Muscle of leg (tissue), 16 donors: ENCODE measurements at places on chromosomes 6 and 20. TPM values are rescaled to one million over a fixed set of nuclear protein-coding genes. Genes with fewer than 3 reads are reported as not detected.

RIPPLY2 gene
- not detected for total RNA-seq

GRCh38 chr6:134994431-134994830, 44.5 kb upstream of the ALDH8A1 start:
- no peak for DNase-seq
- peaks cover 4% of the 10 kb centered on the region for H3K36me3 ChIP-seq
- H3K27me3 ChIP-seq: no peaks in the 10 kb centered on the region

MEP1A gene
- total RNA-seq: not detected

GRCh38 chr20:56465997-56466396, 2.4 kb upstream of the RTF2 start:
- H3K27me3 ChIP-seq: no peaks in the 10 kb centered on the region
- peak; percentile 51 for DNase-seq
- H3K27ac ChIP-seq: no peak overlapping the region
- no peak overlapping the region for H3K4me3 ChIP-seq

GRCh38 chr20:9025643-9026042, 43.2 kb upstream of the PLCB4 start:
- H3K36me3 ChIP-seq: no peaks in the 10 kb centered on the region
- H3K27ac ChIP-seq: no peak overlapping the region
- no peak for DNase-seq
- no peak overlapping the region for H3K4me3 ChIP-seq
- peaks cover 6% of the 10 kb centered on the region for H3K4me1 ChIP-seq

GPX5 gene
- total RNA-seq: not detected

- H3K27me3 ChIP-seq: peaks cover 8% of the 10 kb centered on the region
- no peaks in the 10 kb centered on the region for H3K36me3 ChIP-seq
- no peak overlapping the region for H3K27ac ChIP-seq
- H3K4me3 ChIP-seq: no peak overlapping the region
These were observed 283.8 kb downstream of the CDC5L start for GRCh38 chr6:44671333-44671732.

DNA sequence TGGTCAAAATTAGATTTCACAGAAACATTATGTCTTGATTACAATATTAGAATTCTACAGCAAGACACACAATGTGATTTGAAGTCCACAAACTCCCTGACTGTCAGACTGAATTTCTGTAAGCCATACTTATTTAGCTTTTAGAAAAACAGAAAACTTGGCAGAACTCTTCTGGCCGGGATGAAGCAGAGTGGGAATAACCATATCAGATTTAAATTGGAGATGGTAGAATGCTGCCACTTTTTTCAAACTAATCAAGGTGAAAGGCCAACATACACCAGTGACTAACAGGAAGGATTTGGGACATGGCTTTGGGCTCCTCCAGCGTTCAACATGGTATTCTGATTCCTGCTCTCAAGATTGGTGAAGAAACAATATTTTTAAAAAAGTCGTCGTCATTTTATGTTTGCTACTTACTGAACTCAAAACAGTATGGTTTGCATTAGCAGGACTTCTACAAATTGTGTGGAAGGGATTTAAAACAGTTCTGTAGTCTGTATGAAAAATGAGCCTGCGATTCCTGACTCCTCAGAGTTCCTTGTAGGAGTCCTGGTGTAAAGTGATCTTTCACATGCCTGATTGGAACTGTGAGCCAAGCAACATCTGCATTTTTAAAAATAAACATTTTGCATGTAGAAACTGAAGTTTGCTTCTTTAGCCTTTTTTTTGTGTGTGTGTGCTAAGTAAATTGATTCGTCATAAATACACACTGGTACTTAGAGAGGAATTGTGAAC, 297.9 kb upstream of the SOX4 start:
- H3K27me3 ChIP-seq: no peaks in the 10 kb centered on the region
- H3K27ac ChIP-seq: peak overlapping the region; percentile 24
- H3K36me3 ChIP-seq: no peaks in the 10 kb centered on the region
- peaks cover 3% of the 10 kb centered on the region for H3K4me1 ChIP-seq
- DNase-seq: peak; percentile 87
- no peak overlapping the region for H3K4me3 ChIP-seq

DNA sequence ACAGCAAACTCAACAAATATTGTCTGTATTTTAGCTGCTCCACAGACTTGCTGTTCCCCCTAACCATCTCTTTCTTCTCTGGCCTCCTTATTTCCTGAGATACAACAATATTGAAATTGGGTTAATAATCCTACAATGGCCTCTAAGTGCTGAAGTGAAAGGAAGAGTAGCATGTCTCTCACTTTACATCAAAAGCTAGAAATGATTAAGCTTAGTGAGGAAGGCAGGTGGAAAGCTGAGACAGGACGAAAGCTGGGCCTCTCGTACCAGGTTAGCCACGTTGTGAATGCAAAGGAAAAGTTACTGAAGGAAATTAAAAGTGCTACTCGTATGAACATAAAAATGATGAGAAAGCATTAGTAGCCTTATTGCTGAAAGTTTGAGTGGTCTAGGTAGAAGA, 63.8 kb downstream of the ELOVL5 start:
- no peaks in the 10 kb centered on the region for H3K36me3 ChIP-seq
- H3K4me1 ChIP-seq: peaks cover 13% of the 10 kb centered on the region
- DNase-seq: no peak
- H3K27ac ChIP-seq: no peak overlapping the region
- H3K4me3 ChIP-seq: no peak overlapping the region
- no peaks in the 10 kb centered on the region for H3K27me3 ChIP-seq

ARMH2 gene
- not detected for total RNA-seq

DNA sequence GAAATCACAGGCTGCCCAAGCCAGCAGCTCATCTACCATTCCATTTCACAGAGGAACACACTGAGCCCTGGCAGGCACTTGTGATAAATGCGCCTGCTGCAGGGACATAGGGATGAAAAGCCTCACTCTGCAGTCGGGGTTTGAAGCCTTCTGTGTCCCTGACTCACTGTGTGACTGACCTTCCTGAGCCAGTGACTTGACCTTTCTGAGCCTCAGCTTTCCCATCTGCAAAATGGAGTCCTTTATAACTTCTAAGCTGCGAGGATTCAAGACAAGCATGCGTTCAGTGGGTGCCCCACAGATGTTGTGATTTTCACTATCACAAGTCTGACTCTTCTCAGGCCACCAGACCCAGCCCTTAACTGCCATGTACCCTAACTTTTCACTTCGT, 5.5 kb downstream of the TGM2 start:
- no peak for DNase-seq
- no peaks in the 10 kb centered on the region for H3K27me3 ChIP-seq
- H3K4me1 ChIP-seq: peaks cover 35% of the 10 kb centered on the region
- H3K27ac ChIP-seq: peak overlapping the region; percentile 55
